ENCODE measurements at places on chromosomes 7 and 10.
A peak's percentile ranks its signal among the peaks of the same experiment; 100 is the strongest.

GRCh38 chr7:106572394-106573124, 88.4 kb downstream of the CCDC71L start:
- no peak for DNase-seq

DNA sequence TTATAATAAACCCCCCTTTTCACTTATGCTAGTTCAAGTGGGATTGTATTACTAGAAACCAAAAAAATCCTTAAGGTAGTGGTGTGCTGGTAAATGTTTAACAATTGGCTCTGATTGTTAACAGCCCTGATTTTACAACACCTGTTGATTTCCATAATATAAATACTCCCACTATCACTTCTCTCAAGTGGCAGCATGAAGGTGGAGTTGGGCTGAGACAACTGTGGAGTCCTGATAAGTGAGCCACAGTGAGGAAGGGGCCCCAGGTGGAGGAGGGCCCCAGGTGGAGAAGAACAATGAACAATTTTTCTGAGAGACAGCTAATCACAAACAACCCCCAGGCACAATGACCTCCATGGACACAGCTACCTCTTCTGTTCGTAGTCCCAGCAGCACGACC, 26.4 kb downstream of the SSMEM1 start:
- no peak for DNase-seq

GRCh38 chr7:157270060-157270444, 66.8 kb upstream of the DNAJB6 start:
- DNase-seq = no peak

DNA sequence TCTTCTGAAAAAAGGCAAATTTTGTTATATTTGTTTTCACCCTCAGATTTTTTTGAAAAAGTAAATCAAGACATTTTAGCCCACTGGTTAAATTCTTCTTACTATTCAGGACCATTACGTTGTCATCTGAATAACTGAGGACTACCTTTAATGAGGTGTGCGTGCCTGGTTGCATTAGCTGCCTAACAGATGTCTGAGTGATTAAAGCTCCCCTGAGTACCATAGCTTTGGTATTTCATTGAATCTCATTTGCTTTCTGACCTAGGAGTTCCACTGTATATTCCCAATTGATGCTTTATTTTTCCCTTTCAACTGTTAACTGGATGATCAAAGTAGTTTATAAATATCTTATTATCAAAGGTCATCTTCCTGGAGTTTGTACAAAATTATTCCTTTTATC, 410.0 kb upstream of the SEMA3D start:
- DNase-seq = no peak

DNA sequence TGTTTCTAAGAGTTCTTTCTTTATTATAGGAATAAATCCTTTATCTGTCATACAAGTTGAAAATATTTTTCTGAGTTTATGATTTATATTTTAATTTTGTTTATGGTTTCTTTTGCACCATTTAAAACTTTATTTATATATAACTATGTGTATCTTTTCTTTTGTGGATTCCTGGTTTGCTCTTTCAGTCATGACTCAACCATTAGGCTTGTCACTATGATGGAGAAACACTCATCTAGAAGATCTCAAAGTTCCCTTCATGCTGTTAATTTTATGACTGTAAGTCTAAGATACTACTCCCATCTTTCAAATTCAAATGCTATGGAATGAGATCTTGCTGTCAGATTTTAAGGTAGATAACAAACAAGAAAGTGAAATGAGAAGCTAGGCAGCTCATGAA, 199.5 kb downstream of the INHBA start:
- no peak for DNase-seq

DNA sequence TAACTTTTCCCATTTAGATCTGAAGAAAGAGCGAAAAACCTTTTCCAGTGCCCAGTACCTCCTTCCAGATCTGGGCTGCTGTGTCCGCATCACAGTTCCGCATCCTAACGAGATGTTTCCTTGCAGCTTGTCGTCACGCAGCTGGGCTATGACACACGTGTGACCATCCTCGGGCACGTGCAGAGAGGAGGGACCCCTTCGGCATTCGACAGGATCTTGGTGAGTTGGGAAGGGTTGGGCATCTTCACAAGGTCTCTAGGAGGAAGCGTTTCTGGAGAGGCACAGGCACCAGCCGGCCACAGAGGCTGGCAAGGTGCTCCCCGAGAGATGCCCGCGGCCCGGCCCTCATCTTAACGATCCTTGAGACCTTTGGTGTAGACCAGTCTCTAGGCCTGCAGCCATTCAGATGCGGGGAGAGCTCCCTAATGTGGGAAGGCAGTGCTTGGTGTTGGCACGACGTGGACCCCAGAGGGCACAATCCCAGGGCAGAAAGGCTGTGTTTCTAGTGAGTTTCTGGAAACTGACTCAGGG, 41.3 kb downstream of the PFKP start:
- DNase-seq = no peak

GRCh38 chr7:150404805-150405583, 25.9 kb downstream of the ZNF775 start:
- DNase-seq = peak; percentile 91

GRCh38 chr7:84042110-84042539, 152.5 kb downstream of the SEMA3A start:
- no peak for DNase-seq

GRCh38 chr7:27170426-27171324, 3.4 kb downstream of the HOXA10 start:
- no peak for DNase-seq

DNA sequence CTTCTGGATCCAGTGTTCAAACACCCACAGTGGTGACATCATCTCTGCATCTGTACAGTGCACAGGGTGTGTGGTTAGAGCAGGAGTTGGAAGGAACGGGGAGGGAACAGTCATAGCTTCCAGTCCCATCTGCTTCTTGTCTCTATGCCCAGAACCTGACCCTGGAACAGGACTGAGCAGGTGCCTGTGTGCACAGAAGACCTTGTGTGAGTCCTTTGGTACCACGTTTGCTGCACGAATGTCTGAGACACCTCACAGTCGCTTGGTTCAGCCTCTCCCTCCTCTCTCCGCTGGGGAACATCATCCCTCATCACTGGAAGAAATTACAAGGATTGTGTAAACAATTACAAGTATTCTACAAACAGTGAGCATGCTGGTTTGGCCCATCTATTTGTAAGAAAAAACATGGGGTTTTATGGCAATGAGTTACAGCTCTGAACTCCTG, 243.0 kb upstream of the KLF6 start:
- DNase-seq = no peak

GRCh38 chr10:97023401-97024167, 162.2 kb downstream of the SLIT1 start:
- no peak for DNase-seq

- DNase-seq = peak; percentile 93
These were observed 49.7 kb downstream of the BZW2 start for GRCh38 chr7:16695621-16696237.

Data from COLO829 (cell line).